Hematopoietic multipotent progenitor cell treated with erythropoietin and hydrocortisone succinate and interleukin-3 and kit ligand, for 6 days (in vitro differentiated cells): ENCODE measurements at places on chromosomes 3 and 15.

GRCh38 chr15:60718661-60719069 is 239.7 kb upstream of the ICE2 start:
- no peak for DNase-seq

DNA sequence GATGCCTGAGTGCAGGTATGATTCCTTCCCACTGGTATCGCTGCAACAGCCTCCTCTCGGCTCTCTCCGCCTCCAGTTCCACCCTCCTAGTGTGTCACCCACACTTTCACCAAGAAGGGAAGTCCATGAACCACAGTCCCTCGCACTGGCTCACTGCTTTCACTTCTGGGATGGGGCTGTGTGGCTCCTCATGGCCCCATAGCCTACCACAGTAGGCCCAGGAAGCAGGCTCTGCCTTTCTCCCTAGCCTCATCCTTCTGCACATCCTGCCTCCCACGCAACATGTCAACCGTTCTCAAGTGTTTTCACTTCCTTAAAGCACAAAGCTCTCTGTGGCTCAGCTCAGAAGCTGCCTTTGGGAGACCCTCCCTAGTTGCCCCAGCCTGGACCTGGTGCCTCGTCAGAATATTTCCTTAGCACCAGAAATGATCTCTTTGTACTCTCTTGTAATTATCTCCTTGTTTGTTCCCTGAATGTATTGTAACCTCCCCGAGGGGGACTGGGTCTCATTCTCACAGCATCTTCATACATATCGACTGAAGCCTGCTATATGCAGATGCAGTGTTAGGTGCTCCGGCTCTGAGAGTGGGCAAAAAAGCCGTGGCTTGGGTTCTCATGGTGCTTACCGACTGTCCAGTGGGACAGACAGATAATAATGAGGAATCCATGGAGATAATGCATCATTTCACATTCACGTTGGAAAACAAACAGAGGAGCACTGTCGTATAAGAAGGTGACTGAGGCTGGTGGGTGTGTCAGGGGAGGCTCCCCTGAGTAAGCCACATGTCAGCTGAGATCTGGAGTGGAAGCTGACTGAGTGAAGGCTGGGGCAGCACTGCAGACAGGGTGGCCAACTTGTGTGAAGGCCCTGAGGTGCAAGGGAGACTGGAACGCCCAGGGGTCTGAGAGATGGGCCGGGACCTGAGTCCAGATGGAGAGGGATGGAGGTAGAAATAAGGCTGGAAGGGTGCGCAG is 107.1 kb downstream of the DGKG start:
- DNase-seq, result peak; percentile 29

DNA sequence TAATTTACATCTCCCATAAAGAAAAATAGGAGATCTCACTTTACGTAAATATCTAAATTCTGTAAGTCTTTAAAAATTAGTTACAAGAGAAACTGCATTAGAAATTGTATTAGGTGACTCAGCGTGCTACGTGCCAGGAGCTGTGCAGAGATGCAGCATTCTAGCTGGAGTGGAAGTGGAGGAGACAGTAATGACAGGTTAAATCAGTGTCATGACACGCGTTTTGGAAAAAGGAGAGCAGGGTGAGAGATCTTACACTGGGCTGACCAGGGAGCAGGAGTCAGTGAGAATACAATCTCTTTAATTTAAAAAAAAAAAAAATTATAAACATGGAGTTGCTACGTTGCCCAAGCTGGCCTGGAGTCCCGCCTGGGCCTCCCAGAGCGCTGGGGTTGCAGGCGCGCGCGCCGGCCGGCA is 635 bp downstream of the TUBGCP5 start:
- no peak for DNase-seq

GRCh38 chr3:189547448-189547847 is 83.7 kb upstream of the TP63 start:
- DNase-seq, result no peak

DNA sequence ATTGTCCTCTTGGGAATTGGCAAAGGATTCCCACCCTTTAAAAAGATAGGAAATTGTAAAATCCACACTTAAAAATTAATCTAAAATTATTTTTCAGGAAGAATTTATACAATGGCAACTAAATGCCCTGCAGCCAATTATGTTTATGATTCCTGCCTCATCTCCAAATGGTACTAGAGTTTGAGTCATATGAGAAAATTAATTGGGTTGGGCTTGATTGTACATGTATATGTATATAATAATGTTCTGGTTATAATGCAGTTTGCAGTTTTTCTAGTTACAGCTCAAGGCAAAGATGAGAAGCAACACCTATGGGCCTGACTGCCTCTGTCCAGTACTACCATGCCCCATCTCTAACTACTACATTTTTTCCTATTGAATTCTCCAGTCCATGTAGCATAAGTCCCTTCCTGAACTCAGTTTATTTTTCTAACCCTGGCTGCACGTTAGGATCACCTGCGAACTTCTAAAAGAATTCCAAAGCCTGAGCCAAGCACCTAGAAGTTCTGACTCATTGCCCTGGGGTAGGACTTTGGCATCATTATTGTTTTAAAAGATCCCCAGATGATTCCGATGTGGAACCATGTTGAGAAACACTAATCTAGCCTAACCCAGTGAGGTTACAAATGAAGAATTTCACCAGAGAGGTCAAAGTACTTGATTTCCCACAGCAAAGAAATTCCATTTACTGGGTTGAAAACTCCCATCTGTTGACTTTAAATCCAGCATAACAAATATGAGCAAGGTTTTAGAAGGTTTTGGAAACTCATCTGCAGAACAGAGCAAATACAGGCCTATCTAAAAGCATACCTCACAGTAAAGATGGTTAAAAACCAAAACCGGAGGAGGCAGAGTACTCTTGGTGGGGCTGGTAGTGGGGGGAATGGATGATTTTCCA is 19.4 kb downstream of the TGFBR2 start:
- DNase-seq, result no peak
